ENCODE measurements at places on chromosomes 6 and 20.

- DNase-seq, result peak; percentile 31
These were observed 18.7 kb downstream of the ADRM1 start for GRCh38 chr20:62321521-62321948.

- DNase-seq, result no peak
These were observed 45.7 kb upstream of the TRAF3IP2 start for GRCh38 chr6:111651185-111652034.

- no peak for DNase-seq
These were observed 683 bp upstream of the ARHGAP18 start for GRCh38 chr6:129710450-129711270.

DNA sequence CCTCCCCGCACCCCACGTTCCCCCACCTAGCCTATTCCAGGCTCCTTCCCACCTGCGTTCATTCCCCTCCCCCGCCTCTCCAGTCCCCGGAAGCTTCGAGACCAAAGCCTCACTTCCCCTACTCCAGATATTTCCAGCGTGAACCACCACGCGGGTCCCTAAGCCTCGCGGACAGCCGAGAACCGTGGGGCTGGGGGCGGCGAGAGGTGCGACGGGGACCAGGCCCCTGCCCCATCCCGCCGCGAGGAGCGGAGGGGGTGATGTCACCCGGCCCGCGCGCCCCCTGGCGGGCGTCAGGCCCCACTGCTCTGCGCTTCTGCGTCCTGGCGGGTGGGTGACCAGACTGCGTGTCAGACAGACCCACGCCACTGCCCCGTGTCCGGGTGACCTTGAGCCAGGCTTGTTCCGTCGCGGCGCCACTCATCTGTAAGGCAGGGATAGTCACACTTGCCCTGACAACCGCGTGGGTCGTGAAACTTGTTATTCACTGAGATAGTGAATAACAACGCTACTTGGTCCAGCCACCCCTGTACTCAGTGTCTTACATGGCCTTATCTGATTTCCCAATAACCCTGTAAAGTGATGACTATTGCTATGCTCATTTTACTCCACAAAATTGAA is 9.0 kb upstream of the HSP90AB1 start:
- DNase-seq, result peak; percentile 68

DNA sequence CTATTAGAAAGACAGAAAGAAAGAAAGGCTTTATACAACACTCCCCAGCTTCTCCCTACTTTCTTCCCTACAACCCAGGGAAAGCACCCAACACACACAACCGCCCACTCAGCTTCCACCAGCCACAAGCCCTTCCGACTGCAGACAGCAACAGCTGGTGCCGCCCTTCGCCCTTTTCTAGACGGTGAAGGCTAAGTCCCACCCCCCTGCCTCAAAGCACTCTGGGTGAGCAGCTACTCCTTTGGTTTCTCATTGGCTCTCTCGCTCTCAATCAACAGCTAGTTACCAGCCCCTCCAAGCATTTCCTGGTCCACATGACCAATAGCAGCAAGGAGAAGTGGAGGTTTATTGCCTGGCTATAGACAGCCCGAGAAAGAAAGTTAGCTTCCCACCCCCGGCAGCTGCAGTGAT is 230.1 kb upstream of the MOCS1 start:
- no peak for DNase-seq

- DNase-seq, result peak; percentile 30
These were observed 39.9 kb downstream of the SLC52A3 start for GRCh38 chr20:728256-728944.

DNA sequence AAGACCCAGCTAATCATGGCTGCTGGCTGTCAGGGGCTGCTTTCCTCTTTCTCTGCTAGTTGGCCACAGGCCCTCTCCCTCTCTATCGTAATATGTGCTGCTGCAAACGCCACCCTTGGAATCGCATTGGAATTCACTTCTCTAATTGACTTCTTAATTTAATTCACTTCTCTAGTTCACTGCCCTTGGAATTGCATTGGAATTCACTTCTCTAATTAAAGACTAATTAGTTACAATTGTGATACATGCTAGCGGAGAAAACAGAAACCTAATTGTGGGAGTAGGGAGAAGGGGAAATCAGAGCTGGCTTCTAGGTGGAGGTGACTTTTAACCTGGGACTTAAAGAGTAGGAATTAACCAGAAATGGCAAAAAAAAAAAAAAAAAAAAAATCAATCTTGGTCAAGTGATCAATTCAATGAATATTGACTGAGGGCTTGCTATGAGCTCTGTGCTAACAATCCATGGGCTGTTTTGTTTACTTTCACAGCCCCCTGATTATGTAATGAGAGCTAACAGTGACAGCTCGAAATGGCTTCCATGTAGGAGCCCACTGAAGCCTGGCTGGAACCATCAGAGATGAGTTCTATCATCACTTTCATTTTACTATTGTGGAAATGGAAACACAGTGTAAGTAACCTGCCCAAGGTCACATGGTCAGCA is 11.3 kb downstream of the ZFP64 start:
- no peak for DNase-seq

DNA sequence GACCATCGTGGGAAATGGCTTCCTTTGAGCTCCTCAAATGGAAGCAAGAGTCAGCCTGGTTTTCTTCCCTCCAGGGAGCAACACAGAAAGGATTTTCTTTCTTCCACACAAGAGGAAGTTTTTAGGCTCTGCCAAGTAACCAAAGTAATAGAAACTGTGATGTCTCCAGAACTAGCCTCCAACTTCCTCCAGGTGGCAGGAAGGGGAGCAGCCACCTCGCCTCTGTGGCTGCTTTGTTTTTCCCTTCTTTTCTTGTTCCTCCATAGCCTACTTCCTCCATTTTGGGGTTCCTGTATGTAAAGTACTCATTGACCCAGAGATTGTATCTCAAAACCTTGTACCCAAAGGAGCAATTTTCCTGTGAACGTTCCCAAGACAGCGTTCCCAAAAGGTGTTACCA is 32.7 kb upstream of the CCR6 start:
- DNase-seq, result no peak

- no peak for DNase-seq
These were observed 25.2 kb upstream of the GTSF1L start for GRCh38 chr20:43752051-43752360.

Measured in stimulated activated CD8-positive, alpha-beta memory T cell treated with anti-CD3 and anti-CD28 coated beads, Interleukin-2, amount 100 ng/mL, for 48 hours (primary cell).